CD14-positive monocyte (primary cell): ENCODE measurements at places on chromosomes 3 and 15.

DNA sequence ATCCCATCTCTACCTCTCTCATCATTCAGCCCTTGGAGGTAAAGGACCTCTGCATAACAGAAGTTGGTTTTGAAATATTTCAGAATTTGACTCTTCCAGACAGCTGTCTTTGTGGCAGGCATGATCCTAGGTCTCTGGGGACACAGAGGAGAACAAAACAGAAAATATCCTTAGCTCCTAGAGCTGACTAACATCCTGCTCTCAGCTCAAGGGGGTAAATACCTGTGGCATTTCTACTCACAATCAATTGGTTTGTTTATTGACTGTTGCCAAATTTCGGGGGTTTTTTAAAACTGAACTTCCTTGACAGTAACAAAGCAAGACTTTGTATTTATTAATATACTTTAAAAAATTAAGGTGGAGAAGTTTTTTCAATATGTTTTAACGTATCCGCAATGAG, 78.8 kb downstream of the EOMES start:
- DNase-seq: no peak

DNA sequence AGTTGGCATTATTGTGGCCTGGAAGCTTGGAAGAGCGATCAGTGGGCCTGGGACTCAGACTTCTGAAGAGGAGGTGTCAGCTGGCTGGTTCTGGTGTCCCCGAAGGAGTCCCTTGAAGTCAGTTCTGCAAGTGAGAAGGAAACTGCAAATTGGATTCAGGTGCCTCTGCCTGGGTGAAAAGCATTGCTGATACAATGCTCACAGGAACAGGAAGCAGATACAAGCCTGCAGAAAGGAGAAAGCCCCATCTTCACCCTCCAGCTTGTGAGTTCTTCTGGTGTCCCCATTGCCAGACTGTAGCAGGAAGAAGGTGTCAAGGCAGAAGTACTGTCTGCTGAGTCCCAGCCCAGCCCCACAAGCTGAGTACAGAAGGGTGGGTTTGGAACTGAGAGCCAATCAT, 271.3 kb downstream of the PLOD2 start:
- no peak for DNase-seq

DNA sequence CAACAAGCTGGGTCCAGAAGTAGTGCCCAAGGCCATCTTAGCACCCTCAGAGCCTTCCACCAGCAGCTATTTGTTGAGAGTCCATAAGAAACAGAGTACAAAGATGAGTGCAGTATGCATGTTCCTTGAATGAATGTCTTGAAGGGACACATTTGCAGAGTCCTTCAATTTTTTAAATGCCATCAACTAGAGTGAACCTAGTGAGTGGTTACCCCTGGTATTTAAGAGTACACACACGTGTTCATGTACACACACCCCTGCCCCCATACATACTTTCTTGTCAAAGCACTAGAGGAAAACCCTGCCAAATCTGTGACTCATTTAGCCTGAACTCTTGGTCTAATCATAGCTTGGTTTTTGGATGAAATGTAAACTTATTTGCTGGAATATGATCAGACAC, 84.5 kb upstream of the GALNT15 start:
- DNase-seq: no peak

GRCh38 chr15:55164284-55164683, 32.5 kb downstream of the RSL24D1 start:
- no peak for DNase-seq

DNA sequence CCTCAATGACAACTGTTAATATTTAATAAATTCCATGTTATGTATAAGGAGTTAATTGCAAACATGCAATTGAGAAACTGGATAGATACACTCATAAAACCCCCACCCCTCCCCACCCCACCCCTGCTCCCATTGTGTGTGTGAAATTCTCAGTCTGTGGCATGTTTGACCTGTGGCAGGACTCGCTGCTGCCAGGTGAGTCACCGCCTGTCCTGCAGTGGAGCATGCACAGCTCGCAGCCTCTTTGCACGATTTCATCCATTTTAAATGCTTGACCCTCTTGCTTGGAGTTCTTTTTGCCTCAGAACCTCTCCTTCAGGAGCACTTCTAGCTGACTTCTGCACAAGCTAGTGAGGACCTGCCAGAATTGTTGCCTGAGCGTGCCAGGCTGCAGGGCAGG, 5.3 kb upstream of the APEH start:
- DNase-seq: no peak

DNA sequence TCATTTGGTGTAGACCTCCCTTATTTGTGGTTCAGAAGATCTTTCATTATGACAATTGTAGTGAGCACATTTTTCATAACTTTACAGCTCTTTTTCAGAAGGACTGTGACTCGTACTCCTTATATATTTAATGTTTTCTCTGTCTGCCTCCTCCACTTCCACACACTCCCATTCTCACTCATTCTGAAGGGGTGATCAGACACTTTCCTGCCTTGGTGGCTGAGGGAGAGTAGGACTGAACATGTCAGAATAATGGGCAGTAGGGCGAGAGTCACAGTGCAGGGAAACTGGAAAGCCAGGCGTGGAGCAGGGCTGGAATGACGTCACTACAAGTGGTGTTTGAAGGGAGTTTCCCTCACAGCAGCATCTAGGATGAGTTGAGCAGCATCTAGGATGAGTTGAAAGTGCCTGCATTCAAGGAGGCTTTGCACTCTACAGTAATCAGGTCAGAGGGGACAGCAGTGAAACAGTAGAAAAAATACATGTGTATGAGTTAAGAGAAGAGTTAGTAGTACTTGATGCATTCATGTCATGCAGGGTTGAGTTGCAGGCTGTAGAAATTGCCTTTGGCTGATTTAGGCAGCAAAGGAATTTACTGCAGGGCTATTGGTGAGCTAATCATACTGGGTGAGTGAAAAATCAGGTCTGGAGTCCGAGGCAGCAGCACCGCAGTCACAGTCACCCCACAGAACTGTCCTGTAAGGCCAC, 36.3 kb upstream of the FBXL22 start:
- DNase-seq: no peak

DNA sequence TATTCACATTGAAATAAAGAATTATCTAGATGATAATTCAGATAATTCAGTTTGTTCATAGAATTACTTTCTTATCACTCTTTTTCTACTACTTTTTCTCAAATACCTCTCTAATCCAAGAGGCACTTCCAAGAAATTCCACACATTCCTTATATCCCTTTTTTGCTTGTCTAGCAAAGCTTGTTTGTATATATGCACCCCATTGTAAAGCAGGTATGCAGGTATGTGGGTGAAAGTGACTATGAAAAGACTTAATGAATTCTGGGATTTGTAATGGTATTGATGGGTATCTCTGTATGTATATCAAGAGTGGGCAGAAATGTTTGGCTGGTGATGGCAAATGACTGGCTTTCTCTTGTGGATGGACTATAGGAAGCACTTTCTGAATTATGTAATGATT, 94.1 kb upstream of the FGF7 start:
- no peak for DNase-seq

DNA sequence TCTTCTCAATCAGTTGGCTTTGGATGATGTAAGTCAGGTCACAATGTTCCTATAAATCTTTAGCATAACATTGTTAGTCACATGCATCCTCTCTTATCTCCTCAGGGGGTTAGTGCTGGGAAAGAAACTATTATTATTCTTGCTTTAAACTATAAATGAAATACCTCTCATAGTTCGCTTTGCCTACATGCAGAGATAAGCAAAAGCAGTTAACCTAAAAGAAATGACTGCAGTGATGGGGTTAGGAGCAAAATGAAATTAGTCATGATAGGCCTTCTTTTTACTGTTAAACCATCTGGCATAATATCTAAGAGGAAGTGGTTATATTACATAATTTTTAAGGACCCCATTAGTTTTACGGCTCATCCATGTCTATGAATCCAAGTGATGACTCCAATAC, 91.7 kb upstream of the IGSF10 start:
- no peak for DNase-seq

- DNase-seq: no peak
Measured at GRCh38 chr15:88019656-88020055, 236.9 kb downstream of the NTRK3 start.

DNA sequence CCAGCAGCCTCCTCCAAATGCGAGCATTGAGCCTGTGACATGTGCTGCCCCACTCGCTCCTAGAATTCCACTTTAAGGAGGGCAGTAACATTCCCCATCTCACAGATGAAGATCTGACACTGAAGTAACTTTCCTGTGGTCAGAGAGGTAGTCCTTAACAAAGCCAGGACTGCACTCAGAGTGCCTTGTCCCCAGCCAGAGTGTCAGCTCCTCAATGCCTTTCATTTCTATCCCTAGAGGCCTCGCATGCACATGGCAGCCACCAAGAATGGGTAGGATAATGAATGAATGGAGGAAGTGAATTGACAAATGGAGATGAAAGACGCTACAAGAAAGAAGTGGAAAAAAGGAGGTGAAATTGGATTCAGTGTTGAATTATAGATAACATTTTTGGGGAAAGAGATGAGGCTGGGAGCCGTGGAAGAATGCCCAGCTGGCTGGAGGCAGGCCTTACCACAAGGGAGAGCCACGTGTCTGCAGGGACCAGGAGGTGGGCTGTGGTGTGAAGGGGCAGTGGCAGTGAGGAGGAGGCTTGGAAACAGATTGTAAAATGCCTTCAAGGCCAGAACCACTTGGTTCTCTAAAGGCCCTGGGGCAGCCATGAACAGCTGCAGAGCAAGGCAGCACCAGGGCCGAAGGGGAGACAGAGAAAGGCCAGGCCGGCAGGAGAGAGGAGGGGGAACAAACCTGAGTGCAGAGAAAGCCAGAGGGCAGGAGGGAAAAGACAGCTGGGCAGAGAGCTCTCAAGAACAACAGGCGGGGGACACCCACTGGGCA, 10.4 kb downstream of the CFAP92 start:
- DNase-seq: no peak

DNA sequence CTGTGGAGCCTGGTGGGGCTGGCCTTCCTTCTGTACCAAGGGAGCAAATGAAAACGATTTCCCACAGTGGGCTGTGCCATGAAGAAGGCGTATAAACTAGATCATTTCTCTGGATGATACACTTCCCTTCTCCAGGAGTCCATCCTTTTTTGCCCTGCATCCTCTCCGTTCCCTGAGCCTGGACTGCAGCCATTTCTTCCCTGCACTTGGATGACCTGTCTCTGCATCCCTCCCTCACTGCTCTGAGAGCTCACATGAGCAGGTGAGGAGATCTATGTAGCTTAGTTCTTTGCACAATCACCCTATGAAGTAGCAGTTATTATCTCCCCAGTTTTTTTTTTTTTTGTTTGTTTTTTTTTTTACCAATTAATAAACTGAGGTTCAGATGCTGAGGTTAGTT, 46.7 kb downstream of the IQSEC1 start:
- DNase-seq: no peak

DNA sequence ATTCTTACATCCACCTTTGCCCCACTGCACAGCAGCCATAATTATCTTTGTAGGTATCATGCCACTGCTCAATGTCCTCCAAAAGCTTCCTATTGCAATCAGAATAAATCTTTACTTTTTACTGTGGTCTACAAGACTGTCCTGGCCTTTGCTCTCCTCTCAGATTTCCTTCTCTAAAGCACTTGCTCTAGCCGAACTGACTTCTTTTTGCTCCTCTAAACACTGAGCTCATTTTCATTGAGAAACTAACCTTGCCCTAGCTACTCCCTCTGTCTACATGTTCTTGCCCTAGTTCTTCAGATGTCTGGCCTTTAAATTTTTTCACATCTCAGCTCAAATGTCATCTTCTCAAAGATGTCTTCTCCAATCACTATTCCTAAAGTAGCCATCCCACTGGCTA, 342.8 kb downstream of the TBC1D5 start:
- no peak for DNase-seq

DNA sequence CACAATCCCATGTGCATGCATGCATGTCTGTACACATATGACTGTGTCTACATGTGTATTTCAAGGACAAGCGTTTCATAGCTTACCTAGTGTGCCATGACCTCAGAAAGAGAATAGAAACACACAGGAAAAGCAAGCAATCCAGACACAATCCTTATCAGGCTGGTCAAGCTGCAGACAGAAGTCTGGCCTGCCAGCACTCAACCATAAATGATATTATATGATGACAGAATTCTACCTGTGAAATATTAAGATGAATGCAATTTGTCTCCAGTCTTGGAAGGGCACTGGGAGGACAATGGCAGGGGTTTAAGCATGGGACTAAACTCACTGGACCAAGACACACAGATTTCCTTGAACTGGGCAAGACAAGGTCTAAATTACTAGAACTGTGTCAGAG, 50.9 kb upstream of the ARL6 start:
- DNase-seq: no peak

- DNase-seq: no peak
Measured at GRCh38 chr3:52730681-52731080, 24.8 kb downstream of the SPCS1 start.

- DNase-seq: no peak
Measured at GRCh38 chr15:82174471-82175235, 87.9 kb downstream of the EFL1 start.
